Activated naive CD8-positive, alpha-beta T cell treated with anti-CD3 and anti-CD28 coated beads, Interleukin-2, amount 50 U/mL, for 24 hours (primary cell): ENCODE measurements at places on chromosomes 1 and 21.

DNA sequence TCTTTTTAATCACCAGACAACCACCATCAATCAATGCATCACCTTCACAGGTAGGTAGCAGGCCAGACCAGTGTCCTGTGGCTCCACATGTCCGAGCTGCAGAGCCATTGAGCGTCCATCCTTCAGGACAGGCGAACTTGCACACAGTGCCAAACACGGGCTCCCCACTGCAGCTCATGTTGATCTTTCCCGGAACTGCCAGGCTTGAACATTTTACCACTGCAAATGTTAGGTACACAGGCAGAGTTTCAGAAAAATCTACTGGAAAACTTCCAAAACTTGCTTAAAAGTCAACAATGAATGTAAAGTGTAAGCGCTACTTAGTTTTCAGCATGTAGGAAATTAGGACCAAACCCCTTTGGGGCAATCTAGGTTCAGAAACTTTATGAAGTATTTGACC is 6.6 kb downstream of the SELE start:
- H3K27me3 ChIP-seq = peaks cover 7% of the 10 kb centered on the region
- no peaks in the 10 kb centered on the region for H3K36me3 ChIP-seq
- no peak overlapping the region for H3K4me3 ChIP-seq
- H3K27ac ChIP-seq = no peak overlapping the region
- no peaks in the 10 kb centered on the region for H3K4me1 ChIP-seq

DNA sequence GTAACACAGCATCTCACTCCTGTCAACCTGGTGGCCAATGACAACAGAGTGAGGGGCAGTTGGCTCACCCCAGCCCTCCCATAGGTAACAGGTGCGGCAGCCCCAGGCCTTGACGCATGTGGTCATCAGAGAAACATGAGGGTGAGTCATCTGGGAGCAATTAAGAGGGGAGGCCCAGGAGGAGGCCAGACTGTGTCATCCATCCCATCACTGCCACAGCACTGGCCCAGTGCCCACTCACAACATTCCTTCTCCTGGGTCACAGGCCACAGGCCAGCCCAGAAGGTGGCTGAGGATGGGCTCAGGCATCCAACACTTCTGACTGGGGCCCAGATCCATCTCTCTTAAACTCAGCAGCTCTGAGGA is 17.1 kb downstream of the TEX35 start:
- H3K27ac ChIP-seq = no peak overlapping the region
- no peak overlapping the region for H3K4me3 ChIP-seq
- no peaks in the 10 kb centered on the region for H3K27me3 ChIP-seq
- H3K36me3 ChIP-seq = no peaks in the 10 kb centered on the region

- no peaks in the 10 kb centered on the region for H3K27me3 ChIP-seq
- H3K27ac ChIP-seq = peak overlapping the region; percentile 83
- DNase-seq = peak; percentile 32
- H3K4me1 ChIP-seq = peaks cover 29% of the 10 kb centered on the region
- H3K4me3 ChIP-seq = peak overlapping the region; percentile 94
- H3K36me3 ChIP-seq = peaks cover 9% of the 10 kb centered on the region
Observed at GRCh38 chr1:38872401-38873026, 634 bp downstream of the MYCBP start.

GRCh38 chr1:27011058-27011764 is 1.4 kb downstream of the TENT5B start:
- peaks cover 7% of the 10 kb centered on the region for H3K4me1 ChIP-seq
- H3K27ac ChIP-seq = no peak overlapping the region
- no peak for DNase-seq
- no peaks in the 10 kb centered on the region for H3K36me3 ChIP-seq
- peak overlapping the region; percentile 34 for H3K4me3 ChIP-seq

DNA sequence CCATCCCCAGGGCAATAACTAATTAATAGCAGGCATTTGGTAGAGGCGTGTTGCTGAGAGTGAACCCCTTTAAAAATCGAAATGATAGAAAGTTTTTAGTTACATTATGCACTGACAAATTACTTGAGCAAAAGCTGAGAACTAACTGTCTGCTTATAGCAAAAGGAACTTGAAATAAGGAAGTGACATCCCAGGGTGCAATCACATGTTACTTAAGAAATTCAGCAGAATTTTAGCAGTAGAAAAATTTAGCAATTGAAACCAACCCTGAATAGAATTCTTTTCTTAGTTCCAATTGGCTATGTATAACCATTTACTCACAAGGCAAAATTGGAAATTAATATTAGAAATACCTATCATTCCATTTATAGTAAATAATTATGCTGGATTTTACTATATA is 139.5 kb upstream of the SAMSN1 start:
- no peaks in the 10 kb centered on the region for H3K36me3 ChIP-seq
- no peak overlapping the region for H3K4me3 ChIP-seq
- H3K27me3 ChIP-seq = no peaks in the 10 kb centered on the region
- peaks cover 49% of the 10 kb centered on the region for H3K4me1 ChIP-seq
- H3K27ac ChIP-seq = no peak overlapping the region
- no peak for DNase-seq

- peaks cover 37% of the 10 kb centered on the region for H3K36me3 ChIP-seq
- peaks cover 30% of the 10 kb centered on the region for H3K4me1 ChIP-seq
- H3K27ac ChIP-seq = no peak overlapping the region
- H3K4me3 ChIP-seq = no peak overlapping the region
- H3K27me3 ChIP-seq = no peaks in the 10 kb centered on the region
Observed at GRCh38 chr1:156474966-156475365, 25.6 kb downstream of the MEF2D start.

DNA sequence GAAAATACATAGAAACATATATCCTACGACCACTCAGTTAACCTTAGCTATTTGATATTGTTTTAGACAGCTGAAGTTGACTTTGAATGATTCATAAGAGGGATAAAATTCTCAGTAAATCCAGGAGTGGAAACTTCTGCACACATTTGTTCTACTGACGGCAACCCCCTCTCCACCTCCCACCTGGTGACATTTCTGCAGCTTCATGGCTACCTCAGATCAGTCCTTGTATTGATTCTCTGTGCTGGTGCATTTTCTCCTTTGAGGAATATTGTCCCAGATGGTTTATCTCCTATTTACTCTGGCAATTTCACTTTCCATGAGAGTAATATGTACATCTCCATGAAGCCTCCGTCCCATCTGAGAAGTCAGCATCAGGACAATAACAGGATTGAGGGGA is 57.7 kb upstream of the COA6 start:
- H3K4me3 ChIP-seq = peak overlapping the region; percentile 70
- H3K27me3 ChIP-seq = no peaks in the 10 kb centered on the region

DNA sequence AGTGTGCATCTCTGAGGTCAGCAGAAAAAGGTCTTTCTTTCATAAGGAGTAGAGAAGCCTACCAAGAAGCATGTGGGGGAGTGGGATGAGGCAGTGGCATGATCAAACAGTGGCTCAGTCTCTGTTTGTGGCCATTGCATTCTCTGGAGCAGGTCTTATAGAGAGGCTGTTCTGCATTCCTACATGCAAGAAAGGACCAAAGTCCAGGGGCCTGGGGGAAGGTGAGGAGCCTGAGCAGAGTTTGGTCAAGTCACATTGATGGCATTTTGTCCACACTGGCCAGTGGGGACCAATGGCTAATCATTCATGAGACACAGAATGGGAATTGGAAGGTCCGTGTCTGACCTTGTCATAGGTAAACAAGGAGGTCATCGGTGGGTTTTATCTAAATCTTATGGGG is 25.4 kb downstream of the MAP10 start:
- no peaks in the 10 kb centered on the region for H3K27me3 ChIP-seq
- no peaks in the 10 kb centered on the region for H3K4me1 ChIP-seq
- H3K36me3 ChIP-seq = no peaks in the 10 kb centered on the region
- H3K4me3 ChIP-seq = no peak overlapping the region
- no peak for DNase-seq

GRCh38 chr21:32461503-32461902 is 49.0 kb downstream of the EVA1C start:
- H3K4me1 ChIP-seq = peaks cover 3% of the 10 kb centered on the region
- no peak overlapping the region for H3K27ac ChIP-seq
- H3K4me3 ChIP-seq = no peak overlapping the region
- DNase-seq = no peak

- no peak overlapping the region for H3K27ac ChIP-seq
- peaks cover 7% of the 10 kb centered on the region for H3K4me1 ChIP-seq
- H3K36me3 ChIP-seq = no peaks in the 10 kb centered on the region
- no peak for DNase-seq
Observed at GRCh38 chr1:178939338-178940067, 68.6 kb upstream of the ANGPTL1 start.

DNA sequence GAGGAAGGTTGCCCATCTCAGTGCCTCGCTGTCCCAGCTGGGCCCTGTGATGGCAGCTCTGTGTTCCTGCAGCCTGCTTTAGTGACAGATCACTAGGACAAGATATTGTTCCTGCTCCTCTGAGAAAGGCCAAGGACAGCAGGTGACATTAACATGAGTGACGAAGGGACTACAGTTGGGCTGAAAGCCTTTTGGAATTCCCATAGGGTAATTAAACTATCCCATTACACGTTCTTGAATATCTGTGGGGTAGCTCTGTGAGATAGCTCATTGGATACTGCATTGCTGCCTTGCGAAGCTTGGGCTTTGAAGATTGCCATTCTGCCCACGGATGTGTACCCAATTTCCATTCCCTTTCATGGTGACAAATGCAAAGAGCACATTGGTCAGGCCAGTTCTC is 78.2 kb upstream of the COA6 start:
- peaks cover 6% of the 10 kb centered on the region for H3K4me1 ChIP-seq
- H3K36me3 ChIP-seq = no peaks in the 10 kb centered on the region
- no peak overlapping the region for H3K27ac ChIP-seq
- H3K27me3 ChIP-seq = peaks cover 7% of the 10 kb centered on the region

- H3K27me3 ChIP-seq = peaks cover 4% of the 10 kb centered on the region
- no peak overlapping the region for H3K4me3 ChIP-seq
- no peaks in the 10 kb centered on the region for H3K4me1 ChIP-seq
- no peaks in the 10 kb centered on the region for H3K36me3 ChIP-seq
- DNase-seq = no peak
- no peak overlapping the region for H3K27ac ChIP-seq
Observed at GRCh38 chr1:218363141-218363540, 18.0 kb downstream of the TGFB2 start.

DNA sequence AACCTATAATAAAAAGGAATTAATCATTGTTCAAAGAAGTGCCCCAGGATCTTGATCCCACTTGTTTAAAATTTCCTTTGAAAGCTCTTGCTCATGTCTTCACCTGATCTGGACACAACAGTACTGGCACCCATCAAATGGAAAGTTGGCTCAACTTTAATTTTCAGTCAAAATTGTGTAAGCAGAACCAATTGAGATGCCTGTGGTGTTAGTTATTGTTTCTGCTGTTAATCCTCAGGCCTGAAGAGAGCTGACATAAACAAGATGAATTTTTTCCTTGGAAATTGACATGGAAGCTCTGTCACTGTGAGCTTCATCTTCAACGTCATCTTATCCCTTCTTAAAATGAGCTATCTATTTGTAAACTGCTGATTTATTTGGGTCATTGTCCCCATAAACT is 88.3 kb upstream of the TNFSF4 start:
- no peak for DNase-seq
- H3K27ac ChIP-seq = no peak overlapping the region
- peaks cover 6% of the 10 kb centered on the region for H3K36me3 ChIP-seq
- H3K27me3 ChIP-seq = peaks cover 12% of the 10 kb centered on the region
- no peak overlapping the region for H3K4me3 ChIP-seq
